ENCODE measurements at places on chromosomes 6 and 20. TPM values are rescaled to one million over a fixed set of nuclear protein-coding genes. Genes with fewer than 3 reads are reported as not detected.

Gene GTSF1L
- not detected for total RNA-seq

Gene TMEM74B
- total RNA-seq, result not detected

Gene DNMT3B
- 1.7 TPM for total RNA-seq

Gene ZC3H12D
- total RNA-seq, result not detected

Gene EYS
- total RNA-seq, result under 0.01 TPM

Data from myometrial cell (primary cell).